ENCODE measurements at places on chromosomes 7 and 10. TPM values are rescaled to one million over a fixed set of nuclear protein-coding genes. Genes with fewer than 3 reads are reported as not detected.

The ETV1 gene
- polyA plus RNA-seq = 29.3 TPM

DNA sequence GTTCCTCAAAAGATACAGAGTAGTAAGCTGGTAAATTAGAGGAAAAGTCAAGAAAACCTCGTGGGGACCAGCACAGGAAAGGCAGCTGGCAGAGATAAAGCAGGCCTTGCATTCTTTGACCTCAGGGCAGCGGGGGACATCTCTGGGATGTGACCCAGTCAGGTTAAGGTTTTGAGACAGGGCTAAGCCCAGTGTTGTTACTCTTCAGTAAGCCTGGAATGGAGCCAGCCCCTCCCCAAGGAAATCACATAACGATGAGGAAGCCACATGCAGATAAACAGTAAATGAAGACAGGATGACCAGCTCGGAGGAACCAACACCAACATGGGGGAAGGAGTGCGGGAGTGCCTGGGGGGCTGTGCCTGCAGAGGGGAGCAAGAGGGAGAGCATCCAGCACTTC, 99.6 kb downstream of the JAZF1 start:
- DNase-seq = no peak

- peak; percentile 94 for DNase-seq
These were observed 1.2 kb upstream of the ZMIZ1 start for GRCh38 chr10:79067241-79068202.

- no peak for DNase-seq
These were observed 136.8 kb upstream of the YAE1 start for GRCh38 chr7:39429421-39429820.

The EFCAB10 gene
- 1.5 TPM for polyA plus RNA-seq

DNA sequence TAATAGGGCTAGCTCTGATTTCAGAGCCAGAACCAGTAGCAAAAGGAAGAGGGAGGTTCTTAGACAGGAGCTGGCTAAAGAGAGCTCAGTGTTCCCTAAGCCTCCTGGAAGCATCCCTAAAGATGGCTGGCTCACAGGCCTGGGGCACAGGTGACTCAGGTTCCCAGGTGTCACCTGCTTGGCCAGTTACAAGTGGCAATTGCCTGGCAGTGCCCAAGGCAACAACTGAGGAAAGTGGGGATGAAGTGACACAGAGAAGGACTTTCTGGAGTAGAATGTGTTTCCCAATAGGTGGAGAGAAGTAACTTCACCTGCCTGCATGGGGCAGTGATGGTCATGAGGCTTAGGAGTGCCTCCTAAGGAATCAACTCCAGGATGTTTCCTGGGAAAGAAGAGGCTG, 66.5 kb upstream of the EEPD1 start:
- DNase-seq = no peak

- DNase-seq = no peak
These were observed 235.9 kb downstream of the COBL start for GRCh38 chr7:51080622-51081269.

- no peak for DNase-seq
These were observed 12.8 kb downstream of the KCTD7 start for GRCh38 chr7:66641526-66641871.

- DNase-seq = no peak
These were observed 50.0 kb downstream of the SRI start for GRCh38 chr7:88169717-88170320.

The SMO gene
- 109 TPM for polyA plus RNA-seq

The HOGA1 gene
- 55.6 TPM for polyA plus RNA-seq

GRCh38 chr10:126065751-126066377, 169.5 kb downstream of the FANK1 start:
- DNase-seq = no peak

The LRRD1 gene
- 0.60 TPM for polyA plus RNA-seq

GRCh38 chr7:152512706-152513105, 76.9 kb upstream of the KMT2C start:
- DNase-seq = no peak

- DNase-seq = no peak
These were observed 439 bp downstream of the IQUB start for GRCh38 chr7:123533929-123534382.
